ENCODE measurements at places on chromosomes 7 and 10. TPM values are rescaled to one million over a fixed set of nuclear protein-coding genes. Genes with fewer than 3 reads are reported as not detected.

BTBD16 gene
- 0.45 TPM for total RNA-seq

PSPH gene
- total RNA-seq = 40.3 TPM

SPOCK2 gene
- 1.1 TPM for total RNA-seq

LRRC18 gene
- not detected for total RNA-seq

FOXK1 gene
- total RNA-seq = 37.9 TPM

KNDC1 gene
- total RNA-seq = 0.09 TPM
